Activated CD4-positive, alpha-beta T cell treated with anti-CD3 and anti-CD28 coated beads, Interleukin-2, Interleukin-4, amounts not matched to agents 100 ng/mL and 50 ng/mL, durations not matched to agents 16 hours and 8 hours (primary cell): ENCODE measurements at places on chromosomes 3 and 15.

DNA sequence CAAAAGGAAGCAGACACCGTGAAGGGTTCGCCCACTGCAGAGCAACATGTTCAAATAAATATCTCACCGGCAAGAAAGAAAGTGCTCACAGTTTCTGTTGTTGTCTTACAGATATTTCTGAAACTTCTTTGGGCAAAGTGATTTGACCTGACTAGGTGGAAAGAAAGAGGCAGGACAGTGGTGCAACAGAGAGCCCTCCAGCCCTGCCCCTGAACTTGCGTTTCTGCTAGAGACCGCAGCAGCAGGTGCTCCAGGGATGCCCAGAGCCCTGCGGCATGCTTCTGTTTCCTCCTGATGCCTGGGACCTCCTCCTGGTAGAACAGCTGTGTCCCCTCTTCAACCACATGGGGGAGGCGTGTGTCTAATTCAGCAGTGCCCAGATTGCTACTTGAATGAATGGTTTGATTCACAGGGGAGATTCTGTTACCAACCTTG, 123.4 kb downstream of the ATP10A start:
- DNase-seq = peak; percentile 17

DNA sequence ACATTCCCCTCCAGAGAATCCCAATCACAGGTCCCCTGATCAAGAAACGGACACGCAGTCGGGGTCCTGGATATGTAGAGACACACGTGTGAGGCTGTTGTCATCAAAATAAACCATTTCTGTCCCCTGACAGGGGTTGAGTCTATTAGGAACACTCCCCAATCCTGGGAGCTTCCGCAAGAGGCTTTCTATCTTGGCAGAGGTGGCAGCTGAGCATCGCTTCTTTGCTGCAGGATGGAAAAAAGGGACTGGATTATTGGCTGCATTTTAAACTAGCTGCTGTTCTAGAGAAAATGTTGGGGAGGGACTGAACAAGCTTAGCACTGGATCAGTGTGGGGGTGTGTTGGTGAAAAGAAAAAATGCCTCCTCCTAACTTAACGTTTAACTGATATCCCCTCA, 2.5 kb upstream of the CNTN4 start:
- DNase-seq = no peak

DNA sequence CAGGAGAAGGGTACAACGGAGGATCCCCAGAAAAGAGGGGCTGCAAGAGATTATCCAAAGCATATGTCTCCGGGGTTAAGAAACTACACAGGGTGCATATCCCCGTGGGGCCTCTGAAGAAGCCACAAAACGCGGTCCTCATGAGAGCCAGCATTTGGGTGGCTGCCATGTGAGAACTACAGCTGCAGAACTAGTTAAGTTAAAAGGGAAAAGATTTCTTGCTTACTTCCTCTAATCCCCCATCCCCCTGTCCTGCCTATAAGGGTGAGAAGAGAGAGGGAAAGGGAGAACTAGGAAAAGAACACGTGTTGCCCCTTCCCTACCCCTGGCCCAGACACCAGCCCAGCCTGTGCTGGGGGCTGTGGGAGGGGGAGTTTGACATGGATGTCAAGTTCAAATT, 70.4 kb upstream of the PCSK6 start:
- DNase-seq = no peak

- DNase-seq = no peak
These were observed 21.0 kb upstream of the CACNA1D start for GRCh38 chr3:53473422-53473821.

- DNase-seq = no peak
These were observed at the start of gene TMEM266 for GRCh38 chr15:76059320-76060117. TMEM266 (plus strand) TSS chr15:76059985; CDS start chr15:76134264, 74,279 bp downstream.

DNA sequence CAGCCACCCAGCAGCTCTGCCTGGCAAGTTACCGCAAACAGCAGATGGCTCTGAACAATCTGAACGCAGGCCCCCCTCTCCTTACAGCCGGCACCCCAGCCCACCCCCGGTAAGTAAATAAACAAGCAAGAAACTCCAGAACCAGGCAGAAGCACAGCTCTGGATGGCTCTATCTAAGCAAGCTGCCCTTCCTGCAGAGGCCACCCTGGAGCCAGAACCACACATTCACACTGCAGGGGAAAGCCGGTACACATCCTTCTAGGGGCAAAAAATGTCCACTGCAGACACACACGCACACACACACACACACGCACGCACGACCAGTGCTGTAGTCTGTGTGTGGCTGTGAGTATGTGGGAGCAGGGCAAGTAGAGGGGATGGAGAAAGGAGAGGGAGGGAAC, 63.9 kb downstream of the ADCY5 start:
- no peak for DNase-seq

DNA sequence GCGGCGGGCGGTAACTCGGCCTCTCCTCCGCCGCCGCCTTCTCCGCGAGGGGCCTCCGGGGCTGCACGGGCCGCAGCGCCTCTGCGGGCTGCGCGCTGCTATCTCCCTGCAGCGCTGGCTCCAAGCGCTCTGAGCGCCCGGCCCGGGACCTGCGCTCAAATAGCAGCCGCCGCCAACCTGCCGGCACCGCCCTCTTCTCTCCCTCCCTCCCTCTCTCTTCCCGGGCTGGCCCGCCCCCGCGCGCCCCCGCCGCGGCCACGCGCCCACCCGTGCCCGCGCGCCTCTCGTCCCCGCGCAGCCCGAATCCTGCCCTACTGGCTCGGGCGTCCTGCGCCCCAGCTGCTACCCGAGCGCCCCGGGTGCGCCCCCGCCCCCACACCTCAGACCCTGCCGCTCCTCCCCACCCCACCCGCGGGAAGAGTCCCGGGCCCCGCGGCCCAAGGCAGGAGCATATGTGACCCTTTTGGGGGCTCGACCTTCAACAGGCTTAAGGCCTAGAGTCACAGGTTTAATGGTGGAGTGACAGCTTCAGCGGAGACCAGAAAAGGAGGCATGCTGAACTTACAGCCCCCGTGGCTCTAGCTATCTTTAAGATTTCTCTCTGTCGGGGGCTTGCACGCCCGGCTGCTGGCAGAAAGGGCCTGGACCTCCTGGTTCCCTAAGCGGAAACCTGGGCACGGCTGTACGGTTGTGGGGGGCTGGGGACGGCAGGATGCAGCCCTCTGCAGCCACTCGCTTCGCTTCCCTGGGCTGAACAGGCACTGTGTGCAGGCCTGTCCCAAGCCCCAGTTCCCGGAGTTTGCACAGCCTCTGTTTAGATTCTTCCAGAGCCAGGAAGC, at the start of gene CACNA2D2:
TSS of gene CACNA2D2 (minus strand) at position 131 of the 839 bp plus-strand sequence. CDS start 211 bp downstream, outside the sequence.
- DNase-seq = peak; percentile 18

GRCh38 chr3:9682096-9682495, 21.5 kb upstream of the CPNE9 start:
- DNase-seq = no peak

- DNase-seq = no peak
These were observed 75.6 kb upstream of the OSBPL11 start for GRCh38 chr3:125670945-125671344.

GRCh38 chr3:71989165-71989564, 204.2 kb upstream of the PROK2 start:
- DNase-seq = no peak

- DNase-seq = no peak
These were observed 151.4 kb downstream of the PDZRN3 start for GRCh38 chr3:73473181-73473897.

GRCh38 chr15:75348562-75349350, 1.9 kb downstream of the NEIL1 start:
- DNase-seq = no peak
